ENCODE measurements at places on chromosomes 1 and 21.

GRCh38 chr1:186194107-186194756, 180.8 kb downstream of the TPR start:
- no peak for DNase-seq

- no peak for DNase-seq
Observed at GRCh38 chr1:236021424-236022135, 43.3 kb downstream of the NID1 start.

GRCh38 chr1:226991920-226992319, 51.8 kb downstream of the COQ8A start:
- DNase-seq = no peak

- peak; percentile 55 for DNase-seq
Observed at GRCh38 chr1:156281281-156281680, 1.3 kb downstream of the SMG5 start.

GRCh38 chr1:116911188-116911553, 1.5 kb downstream of the PTGFRN start:
- no peak for DNase-seq

DNA sequence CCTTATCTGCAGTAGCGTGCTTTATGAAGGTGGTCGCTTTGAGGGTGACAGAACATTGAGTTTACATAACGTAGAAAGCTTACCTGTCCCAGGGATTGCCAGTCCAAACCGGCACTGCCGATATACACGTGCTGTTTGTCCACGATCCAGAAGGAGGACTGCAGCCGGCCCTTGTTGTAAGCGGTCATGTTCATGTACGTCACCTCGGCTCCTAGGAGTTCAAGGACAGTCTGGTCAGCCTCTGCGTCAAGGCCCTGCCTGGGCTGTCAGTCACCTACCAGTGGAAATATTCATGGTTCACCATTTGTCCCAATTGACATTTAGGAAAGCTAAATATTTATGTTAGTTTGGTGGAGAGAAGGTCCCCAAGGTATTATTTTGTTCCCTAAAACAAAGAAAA, 221.0 kb upstream of the MAP1LC3C start:
- DNase-seq = no peak
